NCI-H1417 treated with DMSO at 0.1 percent for 48 hours (cell line): ENCODE measurements at places on chromosomes 5 and 9.

- DNase-seq, result no peak
These were observed 159.5 kb upstream of the CDH10 start for GRCh38 chr5:24804221-24804681.

DNA sequence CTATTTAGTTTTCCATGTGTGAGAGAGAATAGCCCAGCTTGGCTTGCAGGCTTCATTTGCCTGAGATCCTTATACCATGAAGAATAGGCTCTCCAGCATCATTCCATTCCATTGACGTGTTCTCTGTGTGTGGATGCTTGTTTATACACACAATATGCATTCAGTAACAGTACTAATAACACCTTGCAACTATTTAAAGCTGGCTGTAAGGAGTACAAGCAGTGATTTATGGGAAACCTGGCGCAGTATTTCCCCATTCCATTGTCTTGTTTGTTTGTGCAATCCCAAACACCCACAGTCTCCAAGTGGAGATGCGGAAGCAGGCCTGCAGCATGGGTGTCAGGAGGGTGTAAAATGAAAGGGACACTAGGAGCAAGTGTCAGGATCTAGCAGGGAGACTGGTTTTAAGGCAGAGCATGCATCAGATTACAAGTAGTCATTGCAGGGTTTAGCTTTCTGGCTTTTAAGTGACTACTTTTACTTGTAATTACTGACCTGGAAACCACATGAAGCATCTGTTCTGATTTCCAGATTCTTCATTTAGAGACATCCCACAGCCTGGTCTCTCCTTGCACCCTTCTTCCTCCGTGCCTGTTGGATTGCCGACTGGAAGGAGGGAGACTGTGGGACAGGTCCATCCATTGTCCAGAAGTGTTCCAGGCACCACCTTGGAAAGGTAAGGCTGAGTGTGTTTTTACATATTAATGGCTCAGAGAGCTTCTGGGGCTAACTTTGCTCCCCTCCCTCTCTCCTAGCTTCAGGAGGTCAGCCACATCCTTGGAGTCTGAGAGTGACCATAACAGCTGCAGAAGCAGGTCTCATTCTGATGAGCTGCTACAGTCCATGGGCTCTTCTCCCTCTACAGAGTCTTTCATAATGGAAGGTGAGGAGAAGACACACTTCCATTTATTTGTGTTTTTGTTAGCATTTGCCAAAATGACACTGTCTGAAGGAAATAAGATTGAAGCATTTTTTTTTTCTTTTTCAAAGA lies 241.6 kb downstream of the ARHGEF28 start:
- DNase-seq, result no peak

GRCh38 chr9:36922548-36922947 lies 111.5 kb downstream of the PAX5 start:
- no peak for DNase-seq

DNA sequence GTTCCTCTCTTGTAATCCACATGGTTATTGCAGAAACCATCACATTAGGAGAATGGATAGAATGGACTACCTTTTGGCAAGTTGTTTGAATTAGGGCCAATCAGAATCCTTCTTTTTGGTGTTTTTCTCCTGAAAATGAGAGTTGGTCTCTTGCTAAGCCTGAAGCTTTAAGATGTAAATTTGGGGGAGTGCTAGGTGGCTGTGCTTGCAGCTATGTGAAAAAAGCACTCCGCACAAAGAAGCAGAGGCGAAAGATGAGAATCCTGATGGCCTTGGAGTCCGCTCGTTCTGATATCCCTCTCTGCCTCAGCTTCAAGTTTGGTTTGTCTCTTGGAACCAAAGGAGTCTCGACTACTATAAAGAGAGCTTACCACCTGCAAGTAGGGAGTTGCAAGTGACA lies 63.6 kb downstream of the INIP start:
- no peak for DNase-seq

DNA sequence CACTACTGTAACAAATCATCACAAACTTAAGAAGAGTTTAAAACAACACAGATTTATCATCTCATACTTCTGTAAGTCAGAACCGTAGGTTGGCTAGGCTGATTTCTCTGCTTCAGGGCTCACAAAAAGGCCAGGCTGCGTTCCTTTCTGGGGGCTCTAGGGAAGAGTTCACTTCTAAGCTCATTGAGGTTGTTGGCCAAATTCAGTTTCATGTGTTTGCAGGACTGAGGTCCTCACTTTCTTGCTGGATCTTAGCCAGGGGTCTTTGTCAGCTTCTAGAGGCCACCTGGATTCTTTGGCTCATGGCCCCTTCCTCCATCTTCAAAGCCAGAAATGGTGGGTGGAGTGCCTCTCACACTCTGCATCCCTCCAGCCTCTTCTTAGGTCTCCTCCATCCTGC lies 76.0 kb downstream of the ACTBL2 start:
- no peak for DNase-seq

- no peak for DNase-seq
These were observed 198.9 kb upstream of the SLC27A6 start for GRCh38 chr5:128766406-128766805.

DNA sequence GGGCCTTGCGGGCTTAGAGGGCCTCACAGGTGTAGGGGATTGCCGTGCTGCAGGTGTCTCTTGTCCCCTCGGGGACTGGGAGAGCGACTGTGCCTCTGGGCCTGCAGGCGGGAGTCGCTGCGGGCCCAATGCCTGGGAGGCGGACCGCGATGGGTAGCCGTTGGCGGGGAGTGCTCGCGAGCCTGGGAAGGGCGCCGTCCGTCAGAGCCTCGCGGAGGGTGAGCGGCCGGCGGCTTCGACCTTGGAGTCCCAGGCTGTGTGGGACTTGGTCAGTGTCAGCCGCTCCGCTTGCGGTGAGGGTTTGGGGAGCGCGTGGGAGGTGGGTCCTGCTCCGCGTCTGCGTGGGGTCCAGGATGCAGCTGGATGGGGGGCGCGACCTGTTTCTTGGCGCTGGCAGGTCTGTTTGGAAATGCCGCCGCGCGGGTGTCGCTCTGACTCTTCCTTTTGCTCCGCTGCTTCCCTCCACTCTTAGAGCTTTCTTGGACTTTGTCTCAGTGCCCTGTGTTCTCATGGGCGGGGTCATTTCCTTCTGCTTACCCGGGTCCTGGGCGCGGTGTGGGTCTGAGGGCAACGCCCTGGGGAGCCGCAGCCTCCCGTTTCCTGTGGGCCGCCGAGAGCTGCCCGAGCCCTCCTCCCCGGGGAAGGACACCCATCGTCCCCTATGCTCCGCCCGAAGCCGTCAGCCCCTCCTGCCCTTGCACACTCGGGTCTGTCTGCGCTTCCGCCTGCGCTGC lies 88.9 kb upstream of the CACNA1B start:
- DNase-seq, result no peak

GRCh38 chr5:158127536-158127935 lies 268.6 kb upstream of the CLINT1 start:
- no peak for DNase-seq

GRCh38 chr5:142613271-142613671 lies 72.6 kb downstream of the FGF1 start:
- no peak for DNase-seq

GRCh38 chr5:4065472-4066320 lies 470.1 kb downstream of the IRX1 start:
- no peak for DNase-seq

GRCh38 chr5:77628840-77629508 lies 9.5 kb downstream of the OTP start:
- DNase-seq, result no peak

DNA sequence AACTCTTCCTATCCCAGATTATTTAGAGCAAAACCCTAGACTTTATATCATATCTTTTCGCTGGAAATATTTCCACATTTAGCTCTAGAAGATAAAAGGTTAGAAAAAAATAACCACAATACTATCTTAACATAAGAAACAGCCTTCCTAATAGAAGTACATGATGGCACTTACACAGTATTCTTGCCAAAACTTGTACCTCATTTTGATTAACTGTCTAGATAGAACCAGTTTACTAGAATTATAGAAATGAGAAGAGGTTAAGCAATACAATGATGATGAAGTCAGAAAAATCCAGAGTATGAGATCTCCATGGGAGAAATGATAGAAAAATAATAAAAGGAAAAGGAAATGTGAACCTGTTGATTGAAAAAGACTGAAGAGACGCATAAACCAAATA lies 63.1 kb downstream of the SLC12A2 start:
- no peak for DNase-seq

DNA sequence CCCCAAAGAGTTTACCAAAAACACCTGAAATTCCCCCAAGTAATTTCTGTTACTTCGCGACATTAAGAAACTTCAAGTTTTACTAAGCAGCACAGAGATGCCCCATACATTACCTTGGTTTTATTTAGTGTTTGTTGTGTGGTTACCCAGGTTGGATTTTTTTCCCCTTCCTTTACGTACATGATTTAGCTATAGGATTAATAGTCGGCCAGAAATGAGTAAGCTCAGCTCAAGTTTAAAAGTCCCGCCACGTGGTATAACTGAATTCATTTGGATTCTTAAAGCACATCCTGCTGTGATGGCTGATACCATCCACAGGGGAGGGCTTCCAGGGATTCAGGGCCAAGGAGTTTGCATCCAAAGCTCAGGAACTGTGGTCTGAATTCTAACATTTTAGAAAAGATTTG lies 75.9 kb downstream of the DAP start:
- no peak for DNase-seq

GRCh38 chr9:108257382-108257781 lies 598.4 kb downstream of the ACTL7B start:
- peak; percentile 20 for DNase-seq

DNA sequence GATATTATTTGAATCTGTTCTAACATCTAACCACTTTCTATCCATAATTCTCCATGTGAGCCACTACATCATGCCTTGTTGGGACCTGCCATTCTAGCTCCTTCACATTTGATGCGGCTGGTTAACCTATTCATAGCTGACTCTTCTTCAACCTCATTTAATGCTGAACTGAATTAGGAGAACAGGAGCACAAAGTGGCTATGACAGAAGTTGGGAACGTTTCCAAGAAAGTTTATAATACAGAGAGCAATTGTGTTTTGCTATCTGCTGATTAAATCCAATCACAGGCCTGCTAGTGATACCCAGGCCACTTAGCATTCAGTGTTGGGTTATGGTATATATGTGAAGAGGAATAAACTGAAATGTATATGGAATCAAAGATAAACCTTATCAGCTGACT lies 440.3 kb downstream of the PTPRD start:
- DNase-seq, result no peak

DNA sequence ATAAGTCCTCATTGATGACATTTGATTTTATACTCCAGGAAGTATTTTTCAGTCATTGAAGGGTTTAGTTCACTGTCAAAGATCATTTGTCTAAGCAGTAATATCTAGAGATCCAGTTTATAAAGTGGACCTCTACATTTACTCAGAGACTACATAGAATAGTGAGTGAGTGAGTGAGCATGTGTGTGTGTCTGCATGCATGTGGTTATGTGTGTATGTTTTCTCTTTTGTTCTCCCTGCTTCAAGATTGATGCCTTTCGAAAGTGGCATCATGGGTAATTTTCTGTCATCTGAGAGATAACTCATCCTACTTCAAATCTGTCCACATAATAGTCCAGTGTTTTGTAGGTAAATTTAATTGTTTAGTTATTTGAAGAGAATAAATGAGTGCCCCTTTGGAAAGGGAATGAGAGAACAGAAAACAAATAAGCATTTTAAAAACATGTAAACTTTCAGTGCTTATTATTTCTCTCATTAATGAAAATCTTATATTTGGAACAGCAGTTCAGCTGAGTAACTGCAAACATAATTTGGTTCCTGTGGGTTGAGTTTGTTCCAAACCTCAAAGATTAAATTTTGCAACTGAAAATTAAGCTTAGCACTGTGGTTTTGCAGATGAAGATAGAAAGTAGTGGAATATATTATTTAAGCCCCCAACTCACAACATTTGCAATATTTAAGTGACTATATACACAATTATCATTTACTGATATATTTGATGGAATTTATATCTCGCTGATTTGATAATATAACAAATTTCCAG lies 1295.1 kb upstream of the C9orf72 start:
- DNase-seq, result no peak

GRCh38 chr9:129725795-129726251 lies 27.0 kb downstream of the PTGES start:
- DNase-seq, result no peak
